RCC 7860 (cell line): ENCODE measurements at places on chromosomes 6 and 20.

GRCh38 chr6:155341130-155341828 is 27.0 kb upstream of the TFB1M start:
- peak; percentile 81 for DNase-seq

DNA sequence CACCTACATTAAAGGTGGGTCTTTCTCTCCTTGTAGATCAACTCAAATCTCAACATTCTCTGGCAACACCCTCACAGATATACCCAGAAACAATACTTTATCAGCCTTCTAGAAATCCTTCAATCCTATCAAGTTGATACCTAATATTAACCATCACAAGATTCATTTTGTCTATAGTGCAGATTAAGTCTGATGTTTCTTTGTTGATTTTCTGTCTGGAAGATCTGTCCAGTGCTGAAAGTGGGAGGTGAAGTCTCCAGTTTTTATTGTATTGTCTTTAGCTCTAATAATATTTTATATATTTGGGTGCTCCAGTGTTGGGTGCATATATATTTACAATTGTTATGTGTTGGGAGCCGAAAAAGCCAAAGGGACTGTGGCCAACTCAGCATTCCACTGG is 493.9 kb upstream of the ADGRB3 start:
- no peak for DNase-seq

DNA sequence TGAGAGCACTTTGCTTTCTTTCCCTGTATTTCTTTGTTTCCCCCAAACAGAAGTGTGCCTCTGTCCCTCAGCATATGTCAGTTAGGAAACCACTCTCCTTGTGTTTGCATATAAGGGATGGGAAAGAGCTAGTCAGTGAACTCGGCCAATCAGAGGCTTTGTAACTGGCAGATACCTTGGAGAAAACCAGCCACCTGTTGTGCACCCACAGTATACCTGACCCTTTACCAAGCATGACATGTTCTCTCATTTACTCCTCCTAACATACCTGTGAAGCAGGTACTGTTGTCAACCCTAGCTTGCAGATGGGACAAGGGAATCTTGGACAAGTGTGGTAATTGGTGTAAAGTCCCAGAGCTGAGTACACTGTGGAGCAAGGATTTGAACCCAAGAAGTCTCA is 96.1 kb upstream of the FAM8A1 start:
- no peak for DNase-seq

DNA sequence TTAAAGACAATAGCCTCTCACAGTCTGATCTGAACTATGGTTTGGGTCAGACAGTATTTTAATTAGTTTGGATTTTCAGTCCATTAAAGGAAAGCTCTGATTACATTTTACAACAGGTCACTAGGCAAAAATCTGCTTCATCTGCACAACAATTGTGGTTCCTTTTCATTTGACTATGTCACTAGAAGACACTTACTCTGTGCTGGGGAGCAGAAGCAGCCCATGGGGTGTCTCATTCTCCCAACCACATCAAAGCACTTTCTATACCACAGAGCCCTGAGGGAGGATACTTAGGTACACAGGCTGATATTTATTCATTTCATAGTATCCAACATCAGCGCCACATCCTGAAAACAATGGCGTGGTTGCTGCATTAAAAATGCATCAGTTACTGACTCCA is 36.6 kb upstream of the HDAC2 start:
- no peak for DNase-seq

GRCh38 chr6:118284736-118285360 is 263.2 kb upstream of the PLN start:
- DNase-seq, result no peak

- no peak for DNase-seq
These were observed 149.7 kb downstream of the TFAP2C start for GRCh38 chr20:56778765-56779195.

GRCh38 chr6:153012856-153013255 is 10.3 kb upstream of the MTRF1L start:
- DNase-seq, result no peak

GRCh38 chr6:118952683-118953082 is 17.7 kb upstream of the MCM9 start:
- DNase-seq, result no peak

DNA sequence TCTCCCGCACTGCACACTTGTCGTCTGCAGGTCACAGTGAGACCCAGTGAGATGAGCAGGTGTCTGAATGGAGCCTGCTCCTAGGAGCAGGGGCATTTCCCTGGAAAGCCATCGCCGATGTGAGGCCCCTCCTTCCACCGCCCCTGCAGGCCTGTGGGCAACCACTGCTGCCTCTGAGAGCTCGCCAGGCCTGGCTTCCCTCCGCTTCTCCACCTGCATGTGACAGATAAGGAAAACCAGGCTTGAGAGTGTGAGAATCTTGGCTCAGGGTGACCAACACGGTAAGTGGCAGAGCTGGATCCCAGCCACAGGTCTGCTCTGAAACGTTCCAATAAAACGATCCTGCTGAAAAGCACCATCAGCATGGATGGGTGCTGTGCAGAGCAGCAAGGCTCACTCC is 332.8 kb downstream of the CDH4 start:
- DNase-seq, result no peak

- no peak for DNase-seq
These were observed 211.4 kb upstream of the ZFP64 start for GRCh38 chr20:52402950-52403349.

DNA sequence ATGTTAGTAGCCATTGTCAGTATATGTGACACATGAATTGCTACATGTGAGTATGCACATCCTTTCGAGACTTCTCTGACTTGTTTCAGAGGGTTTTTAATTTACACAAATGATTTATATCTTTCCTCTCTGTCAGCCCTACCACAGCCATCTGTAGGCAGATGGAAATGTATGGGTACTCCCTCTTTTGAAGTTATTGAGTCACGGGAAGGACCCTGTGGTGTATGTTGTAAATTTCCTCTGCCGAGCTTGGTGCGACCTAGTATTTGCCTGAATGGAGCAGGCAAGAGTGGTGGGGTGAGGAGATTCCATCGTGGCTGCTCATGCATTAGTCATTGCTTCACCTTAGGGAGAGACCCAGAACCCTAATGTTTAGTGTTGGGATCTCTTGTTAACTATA is 171.9 kb downstream of the JARID2 start:
- peak; percentile 89 for DNase-seq

- DNase-seq, result no peak
These were observed at the start of gene BANF2 for GRCh38 chr20:17699931-17700351. Gene BANF2, plus strand, starts transcription at chr20:17699966. Its CDS starts 25,060 bp downstream, at chr20:17725026.

DNA sequence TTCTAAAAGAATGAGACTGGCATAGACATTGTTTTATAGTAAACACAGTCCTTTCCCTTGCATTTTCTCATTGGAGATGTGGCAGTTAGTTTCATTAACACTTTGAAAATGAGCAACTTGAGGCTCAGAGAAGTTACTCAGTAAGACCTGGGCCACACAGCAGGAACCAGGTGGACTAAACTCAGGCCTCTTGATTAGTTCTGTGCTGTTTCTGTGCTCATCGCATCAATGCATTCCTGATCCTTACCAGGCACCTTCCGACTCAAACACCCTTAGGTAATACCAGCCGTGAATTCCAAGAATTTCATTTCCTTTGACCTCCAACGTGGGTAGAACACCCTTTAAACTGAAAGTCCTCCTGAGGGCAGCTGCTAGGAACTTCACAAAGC is 362.8 kb downstream of the ESR1 start:
- no peak for DNase-seq

DNA sequence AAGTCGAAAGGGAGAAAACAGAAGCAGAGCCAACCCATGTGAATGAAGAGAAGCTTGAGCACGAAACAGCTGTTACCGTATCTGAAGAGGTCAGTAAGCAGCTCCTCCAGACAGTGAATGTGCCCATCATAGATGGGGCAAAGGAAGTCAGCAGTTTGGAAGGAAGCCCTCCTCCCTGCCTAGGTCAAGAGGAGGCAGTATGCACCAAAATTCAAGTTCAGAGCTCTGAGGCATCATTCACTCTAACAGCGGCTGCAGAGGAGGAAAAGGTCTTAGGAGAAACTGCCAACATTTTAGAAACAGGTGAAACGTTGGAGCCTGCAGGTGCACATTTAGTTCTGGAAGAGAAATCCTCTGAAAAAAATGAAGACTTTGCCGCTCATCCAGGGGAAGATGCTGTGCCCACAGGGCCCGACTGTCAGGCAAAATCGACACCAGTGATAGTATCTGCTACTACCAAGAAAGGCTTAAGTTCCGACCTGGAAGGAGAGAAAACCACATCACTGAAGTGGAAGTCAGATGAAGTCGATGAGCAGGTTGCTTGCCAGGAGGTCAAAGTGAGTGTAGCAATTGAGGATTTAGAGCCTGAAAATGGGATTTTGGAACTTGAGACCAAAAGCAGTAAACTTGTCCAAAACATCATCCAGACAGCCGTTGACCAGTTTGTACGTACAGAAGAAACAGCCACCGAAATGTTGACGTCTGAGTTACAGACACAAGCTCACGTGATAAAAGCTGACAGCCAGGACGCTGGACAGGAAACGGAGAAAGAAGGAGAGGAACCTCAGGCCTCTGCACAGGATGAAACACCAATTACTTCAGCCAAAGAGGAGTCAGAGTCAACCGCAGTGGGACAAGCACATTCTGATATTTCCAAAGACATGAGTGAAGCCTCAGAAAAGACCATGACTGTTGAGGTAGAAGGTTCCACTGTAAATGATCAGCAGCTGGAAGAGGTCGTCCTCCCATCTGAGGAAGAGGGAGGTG is 38.7 kb downstream of the ZBTB2 start:
- DNase-seq, result no peak

- DNase-seq, result no peak
These were observed 7.5 kb downstream of the FERMT1 start for GRCh38 chr20:6115221-6115895.

DNA sequence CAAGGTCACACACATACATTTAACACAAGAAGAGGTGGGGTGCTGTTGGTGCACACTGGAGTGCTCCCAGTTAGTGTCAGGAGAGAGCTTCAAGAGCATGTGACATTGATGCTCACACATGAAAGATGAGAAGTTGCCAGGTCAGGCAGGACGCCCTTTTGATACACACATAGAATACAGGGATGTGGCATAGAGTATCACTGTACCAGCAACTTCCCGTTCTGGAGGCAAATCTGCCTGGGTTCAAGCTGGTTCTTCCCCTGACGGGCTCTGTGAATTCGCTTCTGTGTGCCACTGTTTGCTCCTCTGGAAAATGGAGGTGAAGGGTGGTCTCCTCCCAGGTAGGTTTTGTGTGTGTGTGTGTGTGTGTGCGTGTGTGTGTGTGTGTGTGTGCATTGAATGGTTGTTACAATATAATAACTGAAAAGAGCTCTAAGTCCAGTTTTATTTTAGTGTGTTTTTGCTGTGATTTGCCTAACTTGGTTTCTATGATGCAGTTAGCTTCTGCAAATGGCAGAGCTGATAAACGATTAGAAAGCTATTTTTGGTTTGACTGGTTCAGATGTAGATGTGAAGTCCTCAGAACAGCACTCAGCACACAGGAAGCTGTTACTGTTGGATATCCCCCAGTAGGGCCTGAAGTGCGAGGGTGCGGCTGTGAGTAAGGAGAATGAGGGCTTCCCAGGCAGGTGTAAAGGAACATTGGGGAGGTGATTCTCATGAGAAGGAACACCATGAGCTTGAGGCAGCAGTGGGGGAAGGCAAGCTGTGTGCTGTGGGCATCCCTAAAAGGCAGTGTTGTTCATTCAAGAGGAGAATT is 53.4 kb downstream of the HIVEP1 start:
- DNase-seq, result no peak

DNA sequence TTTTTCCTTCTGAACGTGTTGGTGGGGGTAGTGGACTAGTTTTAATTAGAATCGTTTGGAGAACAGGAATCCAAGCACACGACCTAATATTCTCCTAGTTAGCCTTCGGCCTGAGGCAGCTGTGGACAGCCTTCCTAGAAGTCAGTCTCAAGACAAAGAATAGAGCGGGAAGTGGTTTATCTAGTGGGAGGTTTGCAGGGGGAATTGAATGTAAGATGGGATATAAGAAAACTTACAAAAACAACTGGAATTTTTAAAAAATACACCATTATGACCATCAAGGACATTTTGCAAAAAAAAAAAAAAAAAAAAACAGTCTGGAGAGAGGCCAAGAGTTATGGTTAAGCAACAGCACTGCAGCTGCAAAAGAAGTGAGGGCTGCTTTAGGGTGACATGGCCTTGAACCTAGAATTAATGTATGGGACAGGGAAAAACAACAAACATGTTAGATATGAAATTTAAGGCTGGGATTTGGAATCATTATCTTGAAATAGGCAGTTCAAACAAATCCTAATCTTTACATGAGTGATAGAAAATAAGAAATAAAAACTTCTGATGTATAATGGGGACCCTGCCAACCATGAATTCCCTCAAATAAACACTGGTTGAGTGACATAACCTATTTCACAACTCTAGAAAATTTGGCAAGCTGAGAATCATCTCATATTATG is 40.2 kb downstream of the PLAGL1 start:
- DNase-seq, result no peak

GRCh38 chr20:17887331-17888030 is 81.1 kb downstream of the SNX5 start:
- DNase-seq, result no peak
